ENCODE measurements at places on chromosomes 2 and 18.

GRCh38 chr2:142545036-142545435 is 332.4 kb upstream of the KYNU start:
- DNase-seq = no peak

- DNase-seq = no peak
Measured at GRCh38 chr2:177211576-177212105, 953 bp upstream of the HNRNPA3 start.

DNA sequence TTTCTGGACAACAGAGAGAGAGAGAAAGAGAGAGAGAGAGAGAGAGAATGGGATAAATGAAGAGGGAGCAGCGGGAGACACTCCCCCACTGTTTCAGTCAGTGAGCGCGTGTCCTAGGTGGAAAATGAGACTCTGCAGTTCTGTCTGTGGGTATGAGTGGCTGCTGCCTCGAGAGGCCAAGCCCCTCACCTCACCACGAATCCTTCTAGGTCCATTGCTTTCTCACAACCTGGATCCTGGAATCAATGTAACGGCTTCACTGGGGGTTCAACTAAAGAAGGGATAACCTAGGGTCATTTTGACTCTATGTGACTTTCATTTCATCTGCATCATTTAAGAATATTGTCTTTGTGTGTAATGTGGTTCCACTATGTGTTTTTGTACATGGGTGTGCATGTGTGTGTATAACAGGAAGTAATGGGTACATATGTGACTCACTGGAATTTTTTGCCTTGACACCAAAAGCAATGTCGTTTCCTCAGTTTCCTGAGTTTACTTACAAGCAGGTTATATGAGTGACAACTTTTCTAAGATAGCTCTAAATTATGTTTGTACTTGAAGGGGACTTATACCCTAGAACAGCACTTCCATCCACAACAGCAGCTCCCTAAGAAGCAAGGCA is 221.4 kb upstream of the TRIB2 start:
- DNase-seq = no peak

DNA sequence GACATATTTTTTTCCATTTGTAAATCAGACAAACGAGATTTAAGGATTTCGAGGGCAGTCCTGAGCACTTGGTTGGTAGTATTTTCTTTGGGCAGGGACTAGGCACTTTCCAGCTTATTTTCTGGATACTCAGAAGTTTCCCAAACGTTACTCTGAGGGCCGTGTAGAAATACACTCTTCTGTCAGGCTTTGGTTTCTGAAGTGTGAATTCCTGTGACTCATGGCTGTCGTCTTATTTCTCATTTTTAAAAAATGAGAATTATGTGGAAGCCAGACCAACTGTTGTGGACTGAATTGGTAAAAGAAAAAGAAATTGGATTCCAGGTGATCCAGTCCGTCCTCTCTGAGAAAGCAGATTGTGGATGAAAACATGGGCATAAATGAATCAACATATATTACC is 658.6 kb upstream of the FANCL start:
- DNase-seq = no peak

DNA sequence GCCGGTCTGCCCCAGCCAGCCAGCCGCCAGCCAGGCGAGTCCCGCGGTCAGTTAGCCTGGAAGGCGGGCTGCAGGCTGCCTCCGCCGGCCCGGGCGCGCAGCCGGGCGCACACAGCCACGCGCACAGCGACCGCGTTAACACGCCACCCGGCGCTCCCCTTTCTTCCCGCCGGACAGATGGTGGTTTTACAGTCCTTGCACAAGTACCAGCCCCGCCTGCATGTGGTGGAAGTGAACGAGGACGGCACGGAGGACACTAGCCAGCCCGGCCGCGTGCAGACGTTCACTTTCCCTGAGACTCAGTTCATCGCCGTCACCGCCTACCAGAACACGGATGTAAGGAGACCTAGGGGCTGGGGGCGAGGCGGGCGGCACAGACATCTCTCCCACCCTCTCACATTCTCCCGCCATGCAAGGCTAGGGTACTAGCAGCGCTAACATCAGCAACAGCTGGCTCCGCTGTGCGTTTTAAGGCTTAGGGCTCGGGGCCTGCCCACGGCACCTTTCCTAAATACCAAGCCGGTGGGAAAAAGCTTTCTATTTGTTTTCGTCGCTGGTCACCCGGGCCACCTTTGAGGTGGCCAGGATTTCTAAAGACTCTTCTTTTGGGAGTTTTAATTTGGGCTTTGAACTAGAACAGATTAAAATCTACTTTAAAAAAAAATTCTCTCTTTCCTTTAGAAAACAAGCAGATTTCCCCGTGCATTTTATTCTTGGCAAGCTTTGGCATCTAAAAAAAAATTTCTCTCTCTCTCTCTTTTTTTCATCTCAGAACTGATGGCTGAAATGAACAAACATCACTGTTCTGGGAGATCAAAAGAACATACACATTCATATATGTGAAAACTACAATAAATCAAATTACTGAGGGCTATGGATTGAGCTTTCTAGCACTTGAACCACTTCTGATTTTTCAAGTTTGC is 2.9 kb downstream of the TBR1 start:
- peak; percentile 13 for DNase-seq

GRCh38 chr2:159508140-159508539 is 108.2 kb downstream of the BAZ2B start:
- no peak for DNase-seq

GRCh38 chr2:197264332-197264731 is 46.2 kb downstream of the ANKRD44 start:
- no peak for DNase-seq

DNA sequence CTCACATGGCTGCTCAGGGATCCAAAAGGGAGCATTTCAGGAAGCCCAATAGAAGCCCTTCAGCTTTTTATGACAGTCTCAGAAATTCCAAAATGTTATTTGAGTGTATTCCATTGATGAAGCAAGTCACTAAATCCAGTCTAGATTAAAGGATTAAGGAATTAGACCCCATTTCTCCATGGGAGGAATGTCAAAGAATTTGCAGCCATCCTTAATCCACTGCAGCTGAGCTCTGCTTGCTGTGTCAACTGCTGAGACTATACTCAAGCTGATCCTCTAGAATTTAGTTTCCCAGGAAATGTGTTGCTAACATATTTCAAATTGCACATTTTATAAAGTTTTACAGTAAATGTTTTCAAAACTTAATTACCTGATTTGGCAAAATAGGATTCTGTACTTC is 28.4 kb upstream of the C2orf69 start:
- no peak for DNase-seq

DNA sequence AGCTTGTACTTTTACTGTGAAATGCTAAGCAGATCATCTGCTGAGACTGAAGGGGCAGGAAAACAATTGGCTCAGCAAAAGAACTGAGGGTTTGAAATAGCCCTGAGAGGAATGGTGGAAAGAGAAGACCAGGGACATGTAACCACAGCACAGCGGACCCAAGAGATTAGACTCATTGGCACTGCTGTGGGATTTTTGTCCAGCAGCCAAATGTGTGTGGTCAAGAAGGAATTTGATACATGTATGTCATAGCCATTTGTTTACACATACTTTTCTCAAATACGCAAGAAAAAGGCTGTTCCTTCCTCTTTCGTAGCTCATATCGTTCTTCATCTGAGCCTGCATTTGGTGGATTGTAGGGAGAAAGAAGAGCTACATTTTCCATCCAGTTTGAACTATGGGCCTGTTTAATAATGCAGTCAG is 73.8 kb downstream of the TRABD2A start:
- DNase-seq = no peak

DNA sequence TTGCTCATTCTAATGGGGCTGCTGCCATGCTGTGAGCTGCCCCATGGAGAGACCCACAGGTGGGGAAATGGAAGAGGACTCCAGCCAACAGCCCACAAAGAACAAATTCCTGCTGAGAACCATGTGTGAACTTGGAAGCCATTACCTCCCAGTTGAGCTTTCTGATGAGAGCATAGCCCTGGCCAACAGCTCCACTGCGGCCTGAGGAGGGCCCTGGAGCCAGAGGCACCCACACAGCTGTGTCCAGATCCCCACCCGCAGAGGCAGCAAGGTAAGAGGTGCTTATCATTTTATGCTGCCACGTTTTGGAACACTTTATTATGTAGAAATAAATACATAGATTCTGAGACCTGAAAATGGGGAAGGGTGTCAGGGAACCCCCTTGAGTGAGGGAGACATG is 44.2 kb upstream of the OTOS start:
- no peak for DNase-seq

- no peak for DNase-seq
Measured at GRCh38 chr2:168255103-168255502, 7.7 kb upstream of the STK39 start.

DNA sequence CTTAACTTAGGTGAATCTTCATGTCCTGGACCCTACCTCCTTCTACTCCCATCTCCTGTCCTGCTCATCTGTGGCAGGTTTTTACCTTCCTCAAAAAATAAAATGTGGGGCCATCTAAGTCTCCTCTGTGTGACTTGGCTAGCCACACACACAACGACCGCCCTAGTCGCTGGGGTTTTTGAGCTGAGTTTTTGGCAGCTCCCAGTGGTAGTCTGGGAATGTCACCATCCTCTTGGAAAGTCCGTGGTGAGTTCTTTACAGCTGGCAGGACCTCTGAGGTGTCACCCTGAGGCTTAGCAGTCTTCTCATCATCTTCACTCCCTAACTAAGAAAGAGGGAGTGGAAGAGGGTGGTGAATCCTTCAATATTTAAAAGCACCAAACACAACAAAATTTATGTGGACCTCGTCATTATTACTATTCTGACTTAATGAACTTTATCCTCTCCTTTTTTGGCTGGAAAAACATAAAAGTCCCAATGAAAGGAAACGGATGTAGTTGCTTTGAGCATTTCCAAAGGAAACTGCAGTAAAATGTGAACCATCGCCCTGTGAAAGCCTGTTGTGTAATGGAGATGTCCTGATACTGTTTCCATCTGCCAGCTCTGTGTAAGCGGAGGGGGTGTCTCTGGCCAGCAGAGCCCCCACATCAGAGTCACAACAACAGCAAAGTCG is 78.6 kb downstream of the VAPA start:
- DNase-seq = no peak

DNA sequence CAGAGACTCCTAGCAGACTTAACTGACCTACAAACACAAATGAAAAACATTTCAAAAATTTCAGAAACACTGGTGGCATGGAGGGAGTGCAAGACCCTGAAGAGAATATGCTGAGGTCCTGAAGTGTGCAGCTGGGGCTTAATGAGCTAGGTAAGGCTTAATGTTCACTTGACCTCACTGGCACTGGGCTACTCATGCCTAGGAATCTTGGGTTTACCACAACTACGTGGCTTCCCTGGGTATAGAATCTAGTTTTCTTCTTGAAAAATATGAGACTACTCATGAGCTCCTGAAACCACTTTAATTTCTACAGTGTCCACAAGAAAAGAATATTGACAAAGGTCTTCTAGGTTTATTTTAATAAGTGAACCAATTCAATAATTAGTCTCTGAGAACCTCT is 139.8 kb downstream of the HNMT start:
- no peak for DNase-seq

DNA sequence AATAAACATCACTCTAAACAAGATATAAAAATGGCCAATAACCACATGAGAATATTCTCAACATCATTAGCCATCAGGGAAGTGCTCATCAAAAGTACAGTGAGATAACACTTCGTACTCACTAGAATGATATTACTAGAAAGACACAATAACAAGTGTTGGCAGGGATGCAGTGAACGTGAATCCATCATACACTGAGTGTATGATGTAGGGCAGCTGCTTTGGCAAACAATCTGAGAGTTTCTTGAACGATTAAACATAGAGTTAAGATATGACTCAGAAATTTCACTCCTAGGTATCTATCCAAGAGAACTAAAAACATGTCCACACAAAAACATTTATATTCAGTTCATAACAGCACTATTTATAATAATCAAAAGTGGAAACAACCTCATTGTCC is 368.9 kb downstream of the PID1 start:
- no peak for DNase-seq

DNA sequence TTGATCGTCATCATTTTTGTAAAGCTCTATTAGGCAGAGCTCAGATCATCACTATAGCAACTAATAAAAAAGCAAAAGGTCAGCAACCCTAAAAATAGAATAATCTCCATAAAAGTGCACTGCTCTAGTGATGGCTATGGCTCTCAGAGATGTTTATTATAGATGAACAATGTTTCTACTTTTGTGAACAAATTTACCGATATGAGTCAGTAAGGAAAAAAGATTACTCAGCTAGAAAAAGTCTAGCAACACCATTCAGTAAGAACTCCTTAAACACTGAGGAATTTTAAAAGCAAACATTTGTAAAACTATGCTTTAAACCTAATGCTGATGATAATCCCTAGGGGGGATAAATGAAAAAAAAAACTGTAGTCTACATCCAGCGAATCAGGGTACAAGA is 69.6 kb downstream of the ACVR1C start:
- DNase-seq = no peak

DNA sequence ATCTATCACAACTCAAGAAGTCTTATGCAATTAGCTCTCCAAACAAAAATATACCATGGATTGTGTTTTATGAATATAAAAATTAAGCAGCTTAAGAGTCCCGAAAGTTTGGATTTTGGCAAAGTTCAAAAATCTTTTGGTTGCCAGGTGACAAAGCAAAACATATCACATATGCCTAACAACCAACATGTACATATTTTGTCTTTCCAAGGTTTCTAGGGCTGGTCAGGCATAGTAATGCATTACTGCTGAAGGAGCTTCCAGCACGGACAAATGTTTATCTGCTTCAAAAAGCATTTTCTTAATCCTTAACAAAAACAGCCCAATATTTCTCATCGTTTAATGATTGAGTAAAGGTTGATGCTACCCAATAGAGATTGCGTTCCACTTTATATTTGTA is 1327.1 kb upstream of the ZEB2 start:
- no peak for DNase-seq

- DNase-seq = no peak
Measured at GRCh38 chr2:209593930-209594329, 170.1 kb downstream of the MAP2 start.

- DNase-seq = no peak
Measured at GRCh38 chr2:181105562-181105961, 125.2 kb downstream of the UBE2E3 start.

DNA sequence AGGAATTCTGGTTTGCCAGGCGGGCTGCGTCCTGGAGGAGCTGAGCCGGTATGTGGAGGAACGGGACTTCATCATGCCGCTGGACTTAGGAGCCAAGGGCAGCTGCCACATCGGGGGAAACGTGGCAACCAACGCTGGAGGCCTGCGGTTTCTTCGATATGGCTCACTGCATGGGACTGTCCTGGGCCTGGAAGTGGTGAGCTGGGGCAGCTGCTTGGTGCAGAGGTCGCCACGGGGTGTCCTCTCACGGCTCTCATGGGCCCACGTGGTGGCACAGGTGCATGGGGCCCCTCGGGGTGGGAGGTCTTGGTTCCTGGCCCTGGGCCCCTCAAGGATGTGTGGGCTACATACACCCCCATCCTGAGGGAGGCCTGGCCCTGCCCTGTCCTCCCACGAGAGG is 9.2 kb downstream of the D2HGDH start:
- DNase-seq = no peak

- no peak for DNase-seq
Measured at GRCh38 chr2:143158551-143159485, 29.6 kb downstream of the ARHGAP15 start.

DNA sequence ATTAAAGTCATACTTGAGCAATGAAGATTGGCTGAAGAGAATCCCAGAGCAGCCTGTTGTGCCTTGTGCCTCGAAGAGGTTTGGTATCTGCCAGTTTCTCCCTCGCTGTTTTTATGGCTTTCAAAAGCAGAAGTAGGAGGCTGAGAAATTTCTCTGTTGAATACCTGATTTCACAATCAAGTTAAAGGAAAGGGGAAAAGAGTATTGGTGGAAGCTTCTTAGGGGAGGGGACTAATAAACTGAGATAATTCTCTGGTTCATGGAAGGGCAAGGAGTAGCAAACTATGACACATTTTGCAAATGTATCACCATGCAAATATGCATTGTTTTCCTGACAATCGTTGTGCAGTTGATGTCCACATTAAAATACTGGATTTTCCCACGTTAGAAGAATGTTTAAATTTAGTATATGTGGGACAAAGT is at the start of gene IL1B:
TSS of gene IL1B (minus strand) at position 85 of the 423 bp plus-strand sequence. CDS start 550 bp downstream, outside the sequence.
- DNase-seq = no peak
